ENCODE measurements at places on chromosomes 4 and X. TPM values are rescaled to one million over a fixed set of nuclear protein-coding genes. Genes with fewer than 3 reads are reported as not detected.

The PWWP3B gene
- 1.0 TPM for total RNA-seq

The NUP62CL gene
- 6.1 TPM for total RNA-seq

The VCX2 gene
- not detected for total RNA-seq

The GABRG1 gene
- total RNA-seq, result not detected

The ARSD gene
- 11.2 TPM for total RNA-seq

The ADRA2C gene
- 6.1 TPM for total RNA-seq

The SMPX gene
- not detected for total RNA-seq

The PAGE1 gene
- not detected for total RNA-seq

DNA sequence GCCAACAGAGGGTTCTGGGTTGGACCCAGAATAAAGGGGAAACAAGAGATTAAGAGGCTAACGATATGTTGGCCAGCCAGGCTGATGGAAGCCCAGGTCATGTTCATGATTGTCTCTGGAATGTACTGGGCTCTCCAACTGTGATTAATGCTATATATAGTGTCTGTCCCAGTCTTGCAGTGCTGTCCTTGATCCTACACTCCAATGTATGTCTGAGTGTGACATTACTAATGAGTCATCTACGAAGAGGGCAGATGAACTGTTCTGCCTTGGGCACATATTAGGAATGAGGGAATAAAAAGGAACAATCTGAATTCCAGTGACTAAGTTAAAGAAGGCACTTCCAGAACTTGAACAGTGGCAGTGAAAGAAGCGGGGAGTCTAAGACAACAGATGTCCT is 142.1 kb downstream of the PDGFRA start:
- peaks cover 8% of the 10 kb centered on the region for H3K4me1 ChIP-seq
- H3K27me3 ChIP-seq, result no peaks in the 10 kb centered on the region
- H3K36me3 ChIP-seq, result no peaks in the 10 kb centered on the region
- H3K4me3 ChIP-seq, result no peak overlapping the region

DNA sequence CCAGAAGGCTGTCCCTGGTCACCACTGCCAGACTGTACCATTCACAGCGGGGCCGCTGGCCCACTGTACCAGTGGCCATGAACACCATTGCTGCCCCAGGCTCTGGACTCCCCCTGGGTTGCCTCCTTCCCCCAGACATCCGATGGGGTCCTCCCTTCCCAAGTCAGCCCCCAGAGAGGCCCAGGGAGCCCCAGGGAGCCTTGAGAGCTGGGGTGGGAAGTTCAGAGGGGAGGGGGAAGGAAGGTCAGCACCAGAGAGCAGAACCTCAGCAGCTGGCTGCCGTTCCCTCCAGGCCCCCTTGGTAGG is 441 bp upstream of the ARHGAP4 start:
- H3K4me1 ChIP-seq, result peaks cover 36% of the 10 kb centered on the region
- H3K36me3 ChIP-seq, result peaks cover 8% of the 10 kb centered on the region
- H3K4me3 ChIP-seq, result no peak overlapping the region

GRCh38 chrX:55867708-55868107 is 150.2 kb downstream of the RRAGB start:
- no peak for DNase-seq
- no peaks in the 10 kb centered on the region for H3K27me3 ChIP-seq
- no peaks in the 10 kb centered on the region for H3K4me1 ChIP-seq
- H3K36me3 ChIP-seq, result no peaks in the 10 kb centered on the region
- no peak overlapping the region for H3K4me3 ChIP-seq

DNA sequence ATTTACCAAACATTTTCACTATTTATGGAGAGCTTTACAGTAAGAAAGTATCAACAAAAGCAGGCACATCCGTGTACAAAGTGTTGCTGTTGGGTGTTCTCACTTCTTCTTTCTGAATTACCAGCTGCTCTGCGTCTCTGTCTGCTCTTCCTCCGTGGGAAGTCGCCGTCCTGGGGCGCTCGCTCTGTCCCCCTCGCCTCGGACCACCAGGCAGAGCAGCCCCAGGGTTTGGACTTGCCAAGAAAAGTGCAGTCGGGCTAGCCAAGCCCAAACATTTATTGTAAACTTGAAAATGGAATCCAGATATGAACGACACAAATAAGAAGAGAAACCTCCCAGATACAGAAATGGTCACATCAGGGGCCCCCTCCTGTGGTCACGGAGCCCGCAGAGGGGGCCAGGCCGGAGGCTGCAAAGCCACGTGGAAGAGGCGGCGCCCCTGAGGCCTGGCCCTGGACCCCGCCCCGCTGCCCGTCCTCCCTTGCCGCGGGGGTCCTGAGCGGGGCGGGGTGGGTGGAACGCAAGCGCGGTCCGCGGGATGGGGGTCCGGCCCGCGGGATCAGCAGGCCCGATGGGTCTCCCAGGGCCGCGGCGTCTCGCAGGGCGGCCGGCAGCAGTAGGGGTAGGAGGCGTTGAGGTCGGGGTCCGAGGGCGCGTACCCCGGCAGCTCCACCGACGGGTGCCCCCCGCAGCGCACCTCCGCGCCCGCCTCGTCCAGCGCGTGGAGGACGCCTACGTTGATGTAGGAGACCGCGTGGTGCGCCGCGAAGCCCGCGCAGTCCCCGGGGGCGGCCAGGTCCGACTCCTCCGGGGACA is 1.5 kb downstream of the TMEM271 start:
- H3K4me1 ChIP-seq, result peaks cover 13% of the 10 kb centered on the region
- H3K4me3 ChIP-seq, result peak overlapping the region; percentile 71
- no peak overlapping the region for H3K27ac ChIP-seq
- DNase-seq, result no peak
- no peaks in the 10 kb centered on the region for H3K36me3 ChIP-seq

- H3K4me3 ChIP-seq, result peak overlapping the region; percentile 22
- peak overlapping the region; percentile 31 for H3K27ac ChIP-seq
- H3K27me3 ChIP-seq, result no peaks in the 10 kb centered on the region
- H3K36me3 ChIP-seq, result peaks cover 8% of the 10 kb centered on the region
Observed at GRCh38 chr4:153241970-153242838, 38.0 kb downstream of the TRIM2 start.

- peak within 1 kb of the TSS; percentile 95 for H3K27ac ChIP-seq
- H3K27me3 ChIP-seq, result no peaks in the 10 kb centered on the region
- DNase-seq, result peak; percentile 85
- peak within 1 kb of the TSS; percentile 88 for H3K4me3 ChIP-seq
- no peaks in the 10 kb centered on the region for H3K36me3 ChIP-seq
Observed at GRCh38 chrX:91434351-91435168, at the start of gene PABPC5. Gene PABPC5 (plus strand): TSS chrX:91434839. CDS start chrX:91435578, 739 bp downstream.

- DNase-seq, result no peak
- no peak overlapping the region for H3K4me3 ChIP-seq
- H3K4me1 ChIP-seq, result no peaks in the 10 kb centered on the region
- no peaks in the 10 kb centered on the region for H3K27me3 ChIP-seq
Observed at GRCh38 chr4:20194123-20195013, 57.3 kb upstream of the SLIT2 start.

DNA sequence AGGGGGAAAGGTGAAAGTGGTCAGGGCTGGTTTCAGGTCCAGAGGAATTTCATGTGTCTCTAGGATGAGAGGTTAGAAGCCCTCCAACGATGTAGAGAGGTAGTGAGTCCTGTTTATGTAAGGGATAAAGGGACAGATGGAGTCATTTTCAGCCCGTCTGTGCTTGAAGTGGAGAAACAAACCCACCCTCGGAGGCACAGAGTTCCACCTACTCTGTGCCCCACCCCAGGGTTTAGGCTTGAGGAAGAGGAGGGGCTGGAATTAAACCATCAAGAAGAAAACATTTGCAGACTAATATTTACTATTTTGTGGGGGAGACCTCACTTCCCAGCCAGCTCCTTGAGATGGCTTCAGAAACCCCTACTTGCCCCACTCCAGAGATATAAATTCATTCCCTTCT is 868 bp upstream of the GNL3L start:
- H3K36me3 ChIP-seq, result peaks cover 11% of the 10 kb centered on the region
- no peak for DNase-seq
- H3K27me3 ChIP-seq, result no peaks in the 10 kb centered on the region
- peak overlapping the region; percentile 100 for H3K27ac ChIP-seq

GRCh38 chrX:154715825-154716224 is 35.1 kb downstream of the GAB3 start:
- H3K4me3 ChIP-seq, result no peak overlapping the region
- DNase-seq, result no peak
- no peak overlapping the region for H3K27ac ChIP-seq
- peaks cover 8% of the 10 kb centered on the region for H3K4me1 ChIP-seq

GRCh38 chr4:7364979-7365378 is 69.8 kb downstream of the PSAPL1 start:
- no peaks in the 10 kb centered on the region for H3K36me3 ChIP-seq
- H3K4me1 ChIP-seq, result peaks cover 4% of the 10 kb centered on the region
- no peak overlapping the region for H3K27ac ChIP-seq
- no peak for DNase-seq

GRCh38 chr4:16864199-16864598 is 34.2 kb downstream of the LDB2 start:
- no peak overlapping the region for H3K27ac ChIP-seq
- no peaks in the 10 kb centered on the region for H3K27me3 ChIP-seq
- peaks cover 3% of the 10 kb centered on the region for H3K36me3 ChIP-seq
- no peak overlapping the region for H3K4me3 ChIP-seq
- DNase-seq, result no peak

DNA sequence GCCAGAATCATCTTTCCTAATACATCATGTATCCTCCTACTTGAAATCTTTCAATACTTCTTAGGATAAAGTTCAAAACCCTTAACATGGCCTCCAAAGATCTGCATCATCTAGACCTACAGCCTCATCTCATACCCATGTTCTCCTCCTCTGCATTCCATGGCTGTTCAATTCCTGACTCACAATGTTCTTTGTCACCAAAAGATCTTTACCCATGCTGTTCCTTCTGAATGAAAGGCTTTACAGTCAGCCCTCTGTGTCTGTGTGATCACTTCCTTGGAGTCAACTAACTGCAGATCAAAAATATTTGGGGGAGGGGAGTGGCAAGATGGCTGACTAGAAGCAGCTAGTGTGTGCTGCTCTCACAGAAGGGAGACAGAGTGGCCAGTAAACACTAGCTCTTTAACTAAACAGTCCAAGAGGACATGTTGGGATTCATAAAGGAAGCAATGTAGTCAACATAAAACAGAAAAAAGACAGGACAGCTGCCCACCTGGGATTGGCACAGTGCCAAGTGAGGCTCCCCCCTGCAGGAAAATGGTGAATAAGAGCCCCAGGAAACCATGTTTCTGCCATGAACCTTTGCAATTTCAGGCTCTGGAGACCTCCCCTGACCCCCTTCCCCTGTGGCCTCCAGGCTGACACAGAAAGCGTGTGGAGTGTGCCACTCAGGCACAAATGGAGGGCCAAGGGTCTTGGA is 31.9 kb downstream of the CBR4 start:
- no peak for DNase-seq
- no peak overlapping the region for H3K4me3 ChIP-seq
- H3K27ac ChIP-seq, result no peak overlapping the region
- no peaks in the 10 kb centered on the region for H3K4me1 ChIP-seq
- H3K27me3 ChIP-seq, result no peaks in the 10 kb centered on the region
- peaks cover 26% of the 10 kb centered on the region for H3K36me3 ChIP-seq

DNA sequence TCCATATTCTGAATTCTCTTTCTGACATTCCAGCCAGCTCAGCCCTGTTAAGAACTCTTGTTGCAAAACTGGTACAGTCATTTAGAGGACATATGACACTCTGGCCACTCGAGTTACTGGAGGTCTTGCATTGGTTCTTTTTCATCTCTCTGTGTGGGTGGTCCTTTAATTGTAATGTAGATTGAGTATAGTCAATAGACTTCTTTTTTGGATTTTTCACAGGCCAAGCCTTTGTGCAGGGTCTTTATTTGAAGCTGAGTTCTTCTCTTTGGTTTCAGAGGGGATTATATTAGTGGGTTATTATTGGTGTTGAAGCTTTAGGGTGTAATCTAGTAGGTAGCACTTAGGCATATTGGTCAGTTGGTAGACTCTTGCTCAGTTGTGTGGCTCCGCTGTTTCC is 118.0 kb upstream of the GIMD1 start:
- H3K36me3 ChIP-seq, result no peaks in the 10 kb centered on the region
- no peak overlapping the region for H3K27ac ChIP-seq
- no peak overlapping the region for H3K4me3 ChIP-seq
- peaks cover 6% of the 10 kb centered on the region for H3K4me1 ChIP-seq

DNA sequence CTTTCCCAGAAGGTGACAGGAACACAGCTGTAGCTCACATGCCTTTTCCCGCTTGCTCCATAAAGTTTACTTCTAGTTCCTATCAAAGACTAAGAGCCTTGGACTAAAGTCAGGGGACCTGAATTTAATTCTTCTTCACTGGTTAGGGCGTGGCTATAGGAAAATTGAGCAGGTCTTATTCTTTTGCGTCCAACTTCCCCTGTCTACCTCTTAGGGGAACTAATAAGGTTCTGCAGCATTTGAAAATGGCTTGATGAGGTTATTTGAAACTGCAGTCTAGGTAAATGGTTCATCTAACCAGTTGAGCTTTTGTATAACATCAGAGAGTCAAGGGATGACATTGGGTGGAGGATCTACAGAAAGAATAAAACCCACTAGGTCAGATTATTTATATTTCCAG is 2.6 kb downstream of the ARHGAP10 start:
- H3K4me1 ChIP-seq, result peaks cover 28% of the 10 kb centered on the region
- DNase-seq, result no peak
- no peak overlapping the region for H3K27ac ChIP-seq

- no peak for DNase-seq
- peaks cover 51% of the 10 kb centered on the region for H3K4me1 ChIP-seq
- H3K27me3 ChIP-seq, result peaks cover 29% of the 10 kb centered on the region
- H3K36me3 ChIP-seq, result no peaks in the 10 kb centered on the region
- no peak overlapping the region for H3K4me3 ChIP-seq
- no peak overlapping the region for H3K27ac ChIP-seq
Observed at GRCh38 chr4:53962516-53963225, 101.7 kb downstream of the CHIC2 start.

GRCh38 chrX:22652596-22652995 is 347.2 kb upstream of the DDX53 start:
- peaks cover 15% of the 10 kb centered on the region for H3K4me1 ChIP-seq
- peak; percentile 2 for DNase-seq

DNA sequence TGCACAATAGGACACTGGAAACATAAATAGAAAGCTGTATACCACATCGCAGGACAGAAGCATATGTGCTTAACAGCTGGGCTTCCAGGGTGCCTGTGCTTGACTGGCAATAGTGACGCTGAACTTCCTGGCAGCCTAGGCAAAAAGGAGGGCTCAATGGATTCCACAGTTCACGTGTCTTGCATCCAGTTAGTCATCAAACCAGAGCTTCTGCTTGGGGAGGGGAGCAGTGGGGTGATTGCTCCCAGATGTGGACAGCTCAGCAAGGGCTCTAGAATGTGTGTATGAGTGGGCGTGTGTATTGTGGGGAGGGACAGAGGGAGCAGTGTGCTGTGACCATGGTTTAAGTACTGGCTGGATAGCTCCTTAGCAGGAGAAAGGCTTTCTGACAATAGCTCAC is 2.3 kb downstream of the PRRG3 start:
- no peak for DNase-seq
- H3K36me3 ChIP-seq, result peaks cover 5% of the 10 kb centered on the region
- H3K4me1 ChIP-seq, result peaks cover 13% of the 10 kb centered on the region
- no peak overlapping the region for H3K27ac ChIP-seq

Data from neural crest cell (in vitro differentiated cells).